ENCODE measurements at places on chromosomes 13 and 19.

GRCh38 chr19:35120898-35121297, 5.3 kb downstream of the FXYD3 start:
- no peak for DNase-seq

GRCh38 chr13:113229161-113229560, 19.7 kb downstream of the CUL4A start:
- DNase-seq = no peak

DNA sequence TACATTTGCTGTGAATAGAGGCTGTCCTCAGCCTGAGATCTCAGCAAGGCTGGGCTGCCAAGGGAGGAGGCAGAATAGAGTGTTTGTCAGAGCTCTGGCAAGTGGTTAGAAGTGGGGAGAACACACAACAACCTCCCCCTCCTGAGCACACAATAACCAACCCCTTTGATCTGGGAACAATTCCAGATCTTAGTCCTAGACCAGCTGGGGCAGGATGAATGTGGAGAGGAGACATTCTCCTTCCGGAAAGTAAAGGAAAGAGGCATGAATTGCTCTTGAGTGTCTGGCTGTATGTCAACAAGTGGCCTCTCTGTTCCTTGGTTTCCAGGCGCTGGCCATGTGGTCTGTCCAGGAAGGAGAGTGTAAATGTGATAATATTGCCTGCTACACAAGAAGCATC, 114.9 kb upstream of the TMTC4 start:
- no peak for DNase-seq

DNA sequence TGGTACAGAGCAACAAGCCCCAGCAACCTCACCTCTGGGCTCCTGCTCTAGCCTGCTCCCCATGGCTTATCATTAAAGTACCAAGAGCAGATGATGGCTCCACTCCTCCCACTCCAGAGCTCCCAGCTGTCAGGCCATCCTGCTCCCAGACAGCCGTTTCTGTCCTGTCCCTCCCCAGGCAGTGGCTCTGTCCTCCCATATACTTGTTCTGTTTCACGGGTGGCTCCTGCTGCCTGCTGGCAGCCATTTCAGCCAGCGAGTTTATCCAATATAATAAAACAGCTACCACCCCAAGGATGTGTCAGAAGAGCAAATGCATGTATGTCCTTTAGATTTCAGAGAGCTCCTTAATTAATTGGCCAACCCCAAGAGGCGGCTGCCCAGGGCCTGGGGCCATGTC, 79.4 kb upstream of the VSTM2B start:
- DNase-seq = no peak

DNA sequence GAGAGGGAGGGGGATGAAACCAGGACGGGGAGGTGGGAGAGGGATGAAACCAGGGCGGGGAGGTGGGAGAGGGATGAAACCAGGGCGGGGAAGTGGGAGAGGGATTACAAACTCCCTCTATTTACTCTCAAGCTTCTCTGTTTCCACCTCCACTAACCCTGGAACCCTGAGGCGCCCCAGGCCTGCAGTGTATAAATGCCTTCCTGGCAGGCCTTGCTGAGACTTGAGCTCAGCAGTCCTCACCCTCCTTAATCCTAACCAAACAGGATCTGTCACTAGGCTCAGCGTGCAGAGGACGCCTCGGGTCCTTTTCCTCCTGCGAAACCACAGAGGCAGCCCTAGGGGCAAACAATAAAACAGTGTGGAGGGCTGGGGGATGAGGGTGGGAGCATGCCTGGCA, 32.1 kb upstream of the OR1M1 start:
- DNase-seq = no peak

GRCh38 chr13:51269039-51269438, 46.8 kb downstream of the FAM124A start:
- no peak for DNase-seq
